Karpas-422 (cell line): ENCODE measurements at places on chromosomes 13 and 19. TPM values are rescaled to one million over a fixed set of nuclear protein-coding genes. Genes with fewer than 3 reads are reported as not detected.

- DNase-seq, result peak; percentile 90
Observed at GRCh38 chr19:1131718-1132551, 28.1 kb downstream of the GPX4 start.

- no peak for DNase-seq
Observed at GRCh38 chr13:110320645-110321044, 13.6 kb downstream of the COL4A2 start.

GRCh38 chr13:97422118-97423054 is 11.6 kb upstream of the RAP2A start:
- DNase-seq, result peak; percentile 29

GRCh38 chr13:101515504-101515903 is 63.0 kb downstream of the ITGBL1 start:
- no peak for DNase-seq

- DNase-seq, result no peak
Observed at GRCh38 chr19:29530540-29531457, 5.0 kb downstream of the VSTM2B start.

DNA sequence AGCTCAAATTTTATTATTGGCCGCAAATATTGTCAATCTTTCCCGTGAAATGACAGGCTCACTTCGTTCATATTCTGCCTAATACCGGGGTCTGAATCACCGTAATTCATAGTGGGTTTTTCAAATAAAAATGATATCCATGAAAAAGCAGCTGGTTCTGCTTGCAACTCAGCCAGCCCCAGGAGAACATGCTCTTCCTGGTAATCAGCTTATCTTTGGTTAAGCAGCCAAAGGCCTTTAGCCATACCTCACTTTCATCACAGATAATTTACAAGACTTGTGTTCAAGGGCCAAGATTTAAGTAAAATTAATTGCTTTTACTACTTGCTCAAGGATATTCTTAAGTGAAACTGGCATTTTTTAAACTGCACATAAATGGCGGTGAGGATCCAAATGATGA is 22.5 kb downstream of the RNASEH2B start:
- no peak for DNase-seq

DNA sequence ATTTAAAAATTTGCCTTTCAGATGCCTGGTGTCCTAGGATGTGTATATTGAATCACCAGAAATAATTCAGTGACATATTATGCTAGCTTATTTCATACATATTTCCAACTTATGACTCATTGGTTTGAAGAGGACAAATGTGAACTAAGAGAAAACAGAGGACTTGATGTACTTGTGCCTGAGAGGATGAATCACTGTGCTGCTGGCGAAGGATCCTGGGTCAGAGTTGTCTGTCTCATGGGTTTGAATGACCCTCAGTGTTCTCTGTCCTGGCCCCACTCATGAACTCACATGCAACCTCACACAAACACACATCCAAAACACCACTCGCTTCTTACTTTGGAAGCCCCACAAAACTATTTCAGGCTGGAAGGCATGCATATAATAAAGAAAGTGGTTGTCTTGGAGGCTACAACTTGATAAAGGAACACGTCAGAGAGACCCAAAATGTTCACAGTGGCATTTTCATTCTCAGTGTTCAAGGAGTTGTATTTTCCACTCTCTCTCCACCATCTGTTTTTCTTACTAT is 129.0 kb upstream of the SPRY2 start:
- no peak for DNase-seq

- DNase-seq, result no peak
Observed at GRCh38 chr13:111924678-111925075, 142.3 kb upstream of the SOX1 start.

DNA sequence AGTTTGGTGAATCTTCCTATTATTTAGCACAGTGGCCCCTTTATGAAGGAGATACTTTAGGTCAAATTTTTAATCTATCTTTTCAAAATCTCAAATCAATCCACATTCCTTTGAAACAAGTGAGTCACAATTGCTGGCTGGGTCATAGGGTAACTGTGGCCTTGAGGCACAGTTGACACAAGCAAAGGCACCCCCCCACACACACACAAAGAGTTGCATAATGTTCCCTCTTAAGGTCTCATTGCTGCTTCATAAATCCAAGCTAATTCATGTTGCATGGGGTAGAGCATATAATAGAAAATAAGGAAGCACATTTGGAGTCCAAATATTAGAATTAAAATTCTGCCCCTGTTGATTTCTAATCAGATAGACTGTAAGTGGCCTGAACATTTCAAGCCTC is 171.5 kb downstream of the DLEU7 start:
- no peak for DNase-seq

GRCh38 chr19:4966591-4966990 is 2.3 kb upstream of the KDM4B start:
- DNase-seq, result no peak

DNA sequence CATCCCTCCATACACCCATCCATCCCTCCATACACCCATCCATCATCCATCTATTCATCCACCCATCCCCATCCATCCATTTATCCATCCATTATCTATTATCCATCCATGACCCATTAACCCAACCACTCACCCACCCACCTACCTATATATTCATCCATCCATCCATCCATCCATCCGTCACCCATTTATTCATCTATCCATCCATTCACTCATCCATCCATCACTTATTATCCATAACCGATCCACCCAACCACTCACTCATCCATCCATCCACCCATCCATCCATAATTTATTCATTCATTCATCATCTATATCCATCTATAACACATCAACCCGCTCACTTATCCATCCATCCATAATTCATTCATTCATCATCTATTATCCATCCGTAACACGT is 28.7 kb upstream of the PTPRS start:
- no peak for DNase-seq

DNA sequence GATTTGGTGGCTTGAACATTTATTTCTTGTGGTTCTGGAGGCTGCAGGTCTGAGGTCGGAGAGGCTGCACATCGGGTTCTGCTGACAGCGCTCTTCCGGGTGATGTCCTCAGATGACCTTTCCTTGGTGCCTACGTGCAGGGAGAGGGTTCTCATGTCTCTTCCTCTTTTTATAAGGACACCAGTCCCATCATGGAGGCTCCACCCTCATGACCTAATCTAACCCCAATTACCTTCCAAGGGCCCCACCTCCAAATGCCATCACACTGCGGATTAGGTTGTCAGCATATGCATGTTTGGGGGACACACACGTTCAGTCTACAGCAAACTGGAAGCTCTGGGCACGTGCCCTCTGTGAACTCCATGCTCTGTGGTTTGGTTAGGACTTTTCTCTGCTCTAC is 338.6 kb downstream of the FGF9 start:
- DNase-seq, result no peak

GRCh38 chr13:111623208-111623607 is 302.8 kb downstream of the TEX29 start:
- DNase-seq, result no peak

DNA sequence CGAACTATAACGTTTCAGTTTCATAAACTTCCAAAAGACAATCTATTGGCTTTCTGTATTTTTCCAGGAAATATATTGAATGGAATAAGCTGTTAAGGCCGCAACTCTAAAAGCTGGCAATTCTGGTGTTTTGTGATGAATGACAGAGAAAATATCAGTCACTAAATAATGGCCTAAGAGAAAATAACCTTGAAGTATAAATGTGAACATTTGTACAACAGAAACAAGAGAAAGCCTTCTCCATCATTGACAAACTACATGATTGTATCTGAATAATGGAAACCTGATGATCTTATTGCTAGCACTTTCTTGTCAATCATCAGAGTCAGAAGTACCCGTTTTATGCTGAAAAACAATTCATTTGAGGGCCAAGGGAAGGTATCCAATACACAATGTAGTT is 134.3 kb downstream of the TRPC4 start:
- no peak for DNase-seq

DNA sequence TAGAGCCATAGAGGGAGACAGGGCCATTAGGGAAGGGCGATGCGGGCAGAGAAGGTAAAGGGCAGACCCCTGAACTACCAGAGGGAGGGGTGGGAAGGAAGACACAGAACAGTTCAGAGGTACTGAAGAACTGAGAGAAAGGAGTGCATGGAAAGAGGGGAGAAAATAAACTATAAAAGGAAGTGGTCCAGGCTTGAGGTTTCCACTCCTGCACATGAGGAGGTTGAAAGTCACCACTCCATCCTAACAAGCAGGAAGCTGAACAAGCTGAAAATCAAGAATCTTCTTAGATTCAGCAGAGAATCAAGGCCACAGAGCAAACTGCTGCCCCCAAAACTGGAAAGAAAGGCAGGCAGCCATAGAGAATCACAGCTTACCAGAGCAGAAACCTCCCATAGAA is 45.1 kb downstream of the MIPEP start:
- no peak for DNase-seq

- no peak for DNase-seq
Observed at GRCh38 chr13:106610486-106610885, 42.5 kb upstream of the ARGLU1 start.

DNA sequence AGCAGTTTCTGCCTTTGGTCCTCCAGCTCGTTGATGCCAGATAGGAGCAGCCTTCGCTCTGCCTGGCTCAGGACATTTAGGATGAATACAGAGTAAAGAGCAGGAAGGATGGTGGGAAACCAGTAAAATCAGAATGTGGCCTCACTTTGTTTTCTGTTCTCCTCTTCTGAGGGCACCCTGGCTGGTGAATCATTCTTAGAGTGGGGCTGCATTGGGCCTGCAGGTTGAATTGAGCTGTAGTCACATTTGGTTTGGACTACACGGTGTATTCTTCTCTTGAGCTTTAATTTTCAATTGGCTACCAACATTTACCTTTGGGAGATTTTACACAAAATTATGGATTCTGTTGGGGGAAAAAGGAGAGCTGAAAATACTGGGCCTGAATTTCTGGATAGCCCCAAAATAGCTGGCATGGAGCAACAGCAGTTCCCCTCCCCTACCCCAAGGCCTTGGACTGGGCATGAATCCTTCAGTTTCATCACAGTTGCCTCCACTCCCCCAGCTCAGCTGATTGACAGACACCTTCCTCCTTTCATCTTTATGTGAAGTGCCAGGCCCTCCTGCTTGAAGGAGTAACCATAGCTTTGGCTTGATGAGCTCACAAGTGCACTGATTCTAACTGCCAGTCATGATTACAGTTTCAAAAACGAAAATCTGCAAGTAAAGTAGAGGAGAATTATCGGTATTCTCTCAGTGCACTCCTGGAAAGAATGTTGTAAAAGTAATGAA is 24.3 kb downstream of the ERCC5 start:
- no peak for DNase-seq

DNA sequence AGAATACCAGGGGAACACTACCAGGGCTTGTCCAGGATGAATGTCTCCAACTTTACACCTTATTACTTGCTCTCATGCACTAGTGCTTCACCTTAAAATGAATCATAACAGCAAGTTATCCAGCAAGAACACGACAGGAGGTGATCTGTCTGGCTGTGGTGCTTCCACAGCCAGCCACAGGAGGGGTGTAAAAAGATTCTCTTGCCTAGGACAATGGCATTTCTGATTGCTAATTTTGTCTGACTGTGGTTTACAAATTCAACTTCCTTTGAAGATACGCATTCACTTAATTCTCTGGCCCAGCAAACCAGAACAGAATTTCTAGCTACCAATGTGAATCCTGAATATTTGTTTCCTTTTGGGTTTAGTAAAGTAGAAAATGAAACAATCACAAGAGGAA is 23.1 kb upstream of the COG3 start:
- DNase-seq, result no peak

- no peak for DNase-seq
Observed at GRCh38 chr19:11347546-11348039, 1.3 kb downstream of the CCDC159 start.

DNA sequence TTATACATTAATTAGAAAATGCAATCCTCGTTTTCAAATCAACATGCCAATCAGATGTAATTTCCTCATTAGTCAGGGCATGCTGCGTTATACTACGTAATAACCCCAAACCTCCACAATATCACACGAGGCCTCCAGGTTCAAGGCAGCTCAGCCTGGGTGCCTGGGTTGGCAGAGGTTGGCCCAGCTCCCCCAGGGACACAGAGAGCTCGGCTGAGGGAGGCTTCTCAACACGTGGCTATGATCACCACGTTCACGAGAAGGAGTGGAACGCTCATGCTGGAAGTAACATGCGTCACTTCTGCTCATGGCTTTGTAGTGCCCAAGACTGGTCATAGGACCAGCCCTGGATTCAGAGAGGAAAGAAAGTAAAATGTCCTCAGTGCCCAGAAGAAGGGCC is 144.9 kb upstream of the SOX1 start:
- DNase-seq, result no peak

- DNase-seq, result peak; percentile 51
Observed at GRCh38 chr13:75760131-75761021, 124.2 kb downstream of the LMO7 start.

DNA sequence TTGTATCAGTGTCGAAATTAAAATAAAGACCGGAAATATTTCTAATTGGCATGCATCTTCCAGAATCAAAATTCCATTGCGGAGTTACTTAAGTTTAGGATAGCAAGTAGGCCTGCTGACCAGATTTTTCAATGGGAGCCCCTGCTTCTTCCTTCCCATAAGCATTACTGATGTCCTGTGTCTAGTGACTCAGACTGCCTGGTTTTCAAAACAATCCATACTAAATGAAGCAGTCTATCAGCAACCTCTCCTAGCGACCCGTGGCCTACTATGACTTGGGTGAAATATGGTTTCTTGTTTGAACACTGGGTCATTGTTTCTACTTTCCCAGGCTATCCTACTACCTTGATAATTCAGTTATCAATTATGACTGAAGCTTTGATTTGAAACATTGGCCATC is 571.6 kb downstream of the TBC1D4 start:
- no peak for DNase-seq

- no peak for DNase-seq
Observed at GRCh38 chr13:100130930-100131511, 42.1 kb downstream of the PCCA start.

DNA sequence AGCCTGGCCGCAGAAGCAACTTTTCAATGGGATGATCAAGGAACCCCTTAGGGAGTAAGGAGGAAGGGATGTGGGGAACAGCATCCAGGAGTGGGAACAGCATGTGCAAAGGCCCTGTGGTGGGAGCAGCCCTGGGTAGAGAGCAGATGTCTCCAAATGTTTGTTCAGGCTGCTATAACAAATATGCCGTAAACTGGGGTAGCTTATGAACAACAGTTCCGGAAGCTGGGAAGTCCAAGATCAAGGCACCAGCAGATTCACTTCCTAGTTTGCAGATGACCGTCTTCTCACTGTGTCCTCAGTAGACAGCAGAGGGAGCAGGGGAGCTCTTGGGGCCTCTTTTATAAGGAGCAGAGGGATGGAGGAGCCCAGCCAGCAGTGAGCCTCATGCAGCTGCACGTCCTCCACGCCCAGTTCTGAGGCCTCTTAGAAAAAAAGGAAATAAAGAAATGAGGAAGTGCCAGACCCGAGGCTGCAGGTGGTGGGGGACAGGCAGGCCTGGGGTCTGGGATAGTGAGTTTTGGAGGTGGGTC is 4.2 kb upstream of the LRRC25 start:
- DNase-seq, result peak; percentile 91

Gene SRRM5
- not detected in 2 replicates for total RNA-seq

Gene CEACAM21
- total RNA-seq, result not detected in 2 replicates

Gene TMIGD2
- total RNA-seq, result not detected in 2 replicates

Gene ZNF816
- 15.2 and 20.0 TPM in 2 replicates for total RNA-seq

Gene LGALS4
- 0.52 and 1.4 TPM in 2 replicates for total RNA-seq

Gene TOMM40
- 25.6 and 64.7 TPM in 2 replicates for total RNA-seq

Gene KLK4
- total RNA-seq, result not detected in 2 replicates

Gene ADPRHL1
- 8.9 and 10.2 TPM in 2 replicates for total RNA-seq

Gene ZSWIM9
- 2.3 and 6.2 TPM in 2 replicates for total RNA-seq

Gene PEX11G
- 1.0 and 1.8 TPM in 2 replicates for total RNA-seq
